ENCODE measurements at places on chromosomes 16 and 17.

GRCh38 chr17:28384281-28385036 is 13.0 kb downstream of the SARM1 start:
- peak; percentile 41 for DNase-seq

GRCh38 chr16:82699711-82700495 is 73.1 kb downstream of the CDH13 start:
- DNase-seq: no peak

DNA sequence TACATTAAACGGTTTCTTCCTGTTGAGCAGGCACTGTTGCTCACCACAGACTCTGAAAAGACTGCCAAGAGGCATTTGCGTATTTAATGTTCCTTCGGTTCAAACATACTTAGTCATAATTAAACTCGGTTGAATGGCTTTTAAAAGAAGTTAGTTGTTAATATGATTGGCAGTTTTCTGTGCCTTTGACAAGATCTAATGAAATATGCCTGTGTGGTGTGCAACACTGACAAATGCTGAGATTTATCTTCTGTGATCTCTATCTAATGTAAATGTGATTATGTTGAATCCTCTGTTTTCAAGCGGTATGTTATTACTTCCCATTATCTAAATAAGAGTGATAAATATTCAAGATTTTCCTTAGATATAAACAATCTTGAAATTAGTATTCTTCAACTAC is 1046.6 kb downstream of the CDH8 start:
- DNase-seq: no peak

GRCh38 chr17:28221751-28222414 is 97.1 kb upstream of the TMEM97 start:
- DNase-seq: no peak

GRCh38 chr17:49213399-49213798 is 2.9 kb downstream of the ABI3 start:
- no peak for DNase-seq

DNA sequence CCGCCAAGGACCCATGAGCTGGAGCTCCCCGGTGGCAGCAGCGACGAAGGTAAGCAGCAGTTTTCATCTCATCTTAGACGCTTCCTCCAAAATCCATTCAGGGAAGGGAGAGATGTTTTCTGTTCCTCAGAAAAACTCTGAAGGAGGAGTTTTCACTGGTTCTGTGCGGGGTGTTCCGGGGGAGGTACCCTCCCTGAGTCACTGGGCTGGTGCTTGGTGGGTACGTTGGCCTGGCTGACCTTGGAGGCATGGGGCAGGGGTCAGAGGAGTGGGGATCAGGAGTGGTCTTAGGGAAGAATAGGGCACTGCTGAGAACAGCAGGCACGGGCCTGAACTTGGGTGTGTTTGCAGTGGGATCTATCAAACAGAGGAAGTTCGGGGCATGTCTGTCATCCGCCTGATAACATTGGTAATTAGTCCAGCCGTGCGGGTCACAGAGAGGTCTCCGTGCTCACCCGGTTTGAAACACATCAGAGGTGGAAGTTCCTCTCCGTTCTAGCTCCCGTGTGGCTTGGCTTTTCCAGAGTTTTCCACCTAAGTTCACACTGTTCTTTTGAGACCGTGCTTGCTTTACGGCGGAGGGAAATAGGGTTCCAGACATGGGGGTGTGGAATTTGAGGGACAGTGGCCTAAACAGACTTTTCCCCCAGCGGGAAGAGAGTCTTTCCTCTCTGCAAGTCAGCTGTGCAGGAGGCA is 59.6 kb upstream of the CIBAR2 start:
- no peak for DNase-seq

DNA sequence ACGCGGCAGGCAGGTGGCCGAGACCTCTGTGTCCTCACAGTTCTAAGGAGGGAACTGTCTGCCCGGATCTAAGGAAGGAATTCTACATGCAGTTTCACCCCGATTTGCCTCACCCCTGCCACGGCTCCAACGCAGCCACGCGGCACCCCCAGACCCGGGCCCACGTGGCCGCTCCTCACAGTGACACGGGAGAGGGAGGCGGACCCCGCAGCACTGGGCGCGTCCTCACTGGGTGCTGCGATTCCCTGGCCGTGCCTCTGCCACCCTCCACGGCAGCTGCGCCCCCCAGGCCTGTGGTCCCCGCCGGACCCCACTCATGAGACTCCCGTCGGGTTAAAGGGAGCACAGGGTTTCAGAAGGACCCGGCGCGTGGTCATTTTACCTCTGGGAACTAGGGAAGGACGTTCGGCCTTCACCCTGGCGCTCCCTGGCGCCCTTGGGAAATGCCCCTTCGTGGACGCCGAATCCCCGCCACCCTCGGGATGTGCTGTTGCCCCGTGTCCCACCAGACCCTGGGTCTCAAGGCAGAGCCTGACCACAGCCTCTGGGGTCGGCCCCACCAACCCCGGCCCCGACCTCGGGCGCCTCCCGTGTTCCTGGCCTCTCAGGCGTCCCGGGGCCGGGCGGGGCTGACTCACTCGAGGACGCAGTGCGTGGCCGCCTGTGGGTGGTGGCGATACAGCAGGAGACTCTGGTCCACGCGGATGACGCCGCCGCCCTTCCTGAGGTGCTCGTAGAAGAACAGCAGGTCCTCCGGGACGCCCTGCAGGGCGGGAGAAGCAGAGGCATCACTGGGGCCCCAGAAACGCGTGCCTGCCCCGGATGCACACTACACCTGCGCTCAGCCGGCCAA is 118.8 kb upstream of the METRNL start:
- no peak for DNase-seq

DNA sequence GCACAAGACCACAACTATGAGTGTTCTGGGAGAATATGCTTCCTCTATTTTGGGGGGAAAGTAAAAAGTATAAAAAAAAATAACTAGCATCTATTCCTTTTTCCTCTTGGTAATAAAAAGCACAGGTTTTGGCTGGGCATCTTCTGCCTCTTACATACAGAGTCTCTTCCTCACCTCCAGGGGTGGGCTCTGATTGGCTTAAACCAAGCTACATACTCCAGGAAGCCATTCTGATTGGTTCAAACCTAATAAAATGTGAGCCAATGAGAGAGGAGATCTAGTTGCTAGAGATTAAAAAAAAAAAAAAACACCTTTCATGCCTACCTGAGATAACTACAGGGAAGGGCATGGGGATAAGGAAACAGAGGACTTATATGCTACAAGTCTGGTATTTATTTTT is 365.9 kb upstream of the ERCC4 start:
- DNase-seq: no peak

GRCh38 chr16:81879625-81880024 is 100.5 kb downstream of the PLCG2 start:
- DNase-seq: no peak

GRCh38 chr17:7122381-7122780 is 7.8 kb upstream of the ASGR2 start:
- DNase-seq: no peak

- DNase-seq: peak; percentile 18
These were observed 54.1 kb downstream of the XYLT1 start for GRCh38 chr16:17416461-17417311.

DNA sequence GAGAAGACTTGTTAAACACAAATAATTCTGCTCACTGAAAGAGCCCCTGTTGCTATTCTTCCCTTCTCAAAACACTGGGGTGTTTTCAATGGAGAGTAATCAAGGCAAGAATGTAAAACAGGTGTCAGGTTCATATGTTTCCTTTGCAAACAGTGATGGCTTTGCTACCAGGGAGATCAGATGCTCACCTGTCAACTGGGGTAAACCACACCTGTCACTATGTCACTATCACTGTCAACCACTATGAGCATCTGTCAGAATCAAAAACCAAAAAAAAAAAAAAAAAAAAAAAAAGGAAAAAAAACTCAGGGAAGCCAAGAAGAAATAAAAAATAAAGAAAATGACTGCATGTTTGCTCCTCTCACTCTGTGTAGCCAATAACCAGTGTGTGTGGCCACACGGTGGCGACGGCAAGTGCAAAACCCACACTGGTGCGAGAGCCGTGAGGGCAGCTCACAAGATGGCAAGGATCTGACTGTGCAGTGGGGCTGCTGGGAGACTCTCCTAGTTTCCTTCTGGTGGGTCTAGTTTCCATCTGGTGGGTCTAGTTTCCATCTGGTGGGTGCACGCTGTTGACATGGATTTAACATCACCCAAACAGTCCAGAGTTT is 22.7 kb downstream of the USP22 start:
- no peak for DNase-seq

DNA sequence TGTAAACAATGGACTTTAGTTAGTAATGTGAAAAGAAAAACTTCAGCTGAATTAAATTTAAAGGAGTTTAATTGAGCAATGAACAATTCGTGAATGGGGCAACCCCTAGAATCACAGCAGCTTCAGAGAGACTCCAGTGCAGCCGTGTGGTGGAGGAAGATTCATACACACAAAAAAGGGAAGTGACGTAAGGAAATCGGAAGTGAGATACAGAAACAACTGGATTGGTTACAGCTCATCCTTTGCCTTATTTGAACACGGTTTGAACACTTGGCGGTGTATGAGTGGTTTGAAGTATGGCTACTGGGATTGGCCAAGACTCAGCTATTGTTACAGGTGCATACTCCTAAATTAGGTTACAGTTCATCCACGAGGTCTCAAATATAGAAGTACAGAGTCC is 460.4 kb upstream of the ASIC2 start:
- DNase-seq: no peak

DNA sequence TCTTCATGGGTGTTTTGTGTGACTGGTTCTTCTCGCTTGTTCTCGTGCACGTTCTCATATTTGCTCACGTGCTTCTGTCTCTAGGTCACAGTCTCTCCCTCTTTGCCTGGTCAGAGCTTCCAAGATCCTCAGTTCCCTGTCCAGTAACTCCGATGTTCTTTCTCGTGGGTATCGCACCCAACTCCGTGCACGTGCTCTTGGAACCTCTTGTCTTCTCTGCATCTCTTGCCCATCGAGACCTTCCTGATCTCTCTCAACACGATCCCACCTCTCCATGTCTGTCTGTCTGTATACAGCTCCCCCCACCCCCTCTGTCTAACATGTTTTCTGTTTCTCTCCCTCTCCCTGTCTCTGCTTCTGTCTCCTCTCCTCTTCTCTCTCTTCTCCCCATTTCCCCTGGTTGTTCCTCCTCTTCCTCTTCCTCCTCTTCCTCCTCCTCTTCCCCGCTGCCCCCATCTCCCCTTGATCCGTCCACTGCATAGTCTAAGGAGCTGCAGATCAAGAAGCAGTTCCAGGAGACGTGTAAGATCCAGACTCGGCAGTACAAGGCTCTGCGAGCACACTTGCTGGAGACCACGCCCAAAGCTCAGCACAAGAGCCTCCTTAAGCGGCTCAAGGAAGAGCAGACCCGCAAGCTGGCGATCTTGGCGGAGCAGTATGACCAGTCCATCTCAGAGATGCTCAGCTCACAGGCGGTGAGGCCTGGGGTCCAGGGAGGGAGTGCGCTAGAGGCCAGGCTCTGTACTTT is 6.1 kb downstream of the HIRIP3 start:
- DNase-seq: no peak

- DNase-seq: no peak
These were observed 17.7 kb upstream of the VPS4A start for GRCh38 chr16:69293401-69293800.

GRCh38 chr16:28279006-28279405 is 13.3 kb upstream of the SBK1 start:
- no peak for DNase-seq

DNA sequence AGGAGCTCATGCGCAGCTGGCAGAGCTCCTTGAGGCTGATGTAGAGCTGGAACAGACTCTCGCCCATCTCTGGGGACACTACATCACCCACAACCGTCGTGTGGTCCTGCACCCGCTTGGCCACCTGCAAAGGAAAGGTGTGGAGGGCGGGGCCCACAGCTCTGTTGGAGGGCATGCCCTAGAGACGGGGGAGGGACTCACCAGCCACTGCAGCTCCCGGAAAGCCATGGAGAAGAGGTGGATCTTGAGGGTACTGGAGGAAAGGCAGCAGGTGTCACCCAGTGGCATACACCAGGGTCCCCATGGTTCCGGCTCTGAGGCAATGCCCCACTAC is 8.6 kb downstream of the UNC13D start:
- no peak for DNase-seq

GRCh38 chr17:50114849-50115357 is 15.1 kb downstream of the SAMD14 start:
- no peak for DNase-seq

GRCh38 chr16:19639986-19640421 is 78.0 kb downstream of the KNOP1 start:
- DNase-seq: no peak
